ENCODE measurements at places on chromosomes 2 and 18.

GRCh38 chr2:168770796-168771195 lies 31.6 kb upstream of the NOSTRIN start:
- no peak for DNase-seq

DNA sequence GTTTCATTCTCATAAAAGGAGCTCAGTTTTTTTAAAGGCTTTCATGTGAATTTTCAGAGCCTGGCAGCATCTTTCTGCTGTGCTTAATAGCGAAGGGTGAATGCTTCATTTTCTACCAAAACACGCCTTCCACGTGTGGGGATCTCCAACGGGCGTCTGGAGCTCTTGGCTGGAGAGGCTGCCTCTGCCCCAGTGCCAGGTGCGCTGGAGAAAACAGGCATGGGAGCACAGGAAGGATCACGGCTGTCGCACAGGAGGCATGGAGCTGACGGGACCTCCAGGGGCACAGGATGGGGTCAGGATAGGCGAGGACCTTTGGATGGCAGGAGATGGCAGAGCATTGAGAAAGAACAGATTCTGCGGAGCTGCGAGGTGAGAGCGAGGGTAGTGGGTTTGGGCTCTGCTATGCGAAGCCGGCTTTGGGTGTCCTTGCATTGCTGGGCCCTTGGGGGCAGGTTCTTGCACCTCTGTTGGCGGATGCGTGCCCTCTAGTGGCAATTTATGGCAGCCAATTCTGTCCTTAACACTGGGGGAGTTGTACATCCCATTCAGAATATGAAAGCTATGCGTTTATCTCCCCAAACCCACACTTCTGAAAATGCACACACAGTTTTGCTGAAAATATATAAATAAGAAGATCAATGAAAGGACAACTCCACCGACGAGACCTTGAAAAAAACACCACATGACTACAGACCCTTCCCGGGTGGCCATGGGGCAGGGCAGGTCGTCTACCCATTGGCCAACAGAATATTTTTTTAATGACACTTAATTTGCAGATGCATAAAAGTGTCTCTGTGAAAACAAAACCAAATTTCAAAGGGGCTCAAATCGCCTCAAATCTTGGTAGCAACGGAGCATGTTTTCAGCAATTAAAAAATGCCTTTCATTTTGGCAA lies 90.4 kb upstream of the SLC35G4 start:
- DNase-seq, result peak; percentile 56

DNA sequence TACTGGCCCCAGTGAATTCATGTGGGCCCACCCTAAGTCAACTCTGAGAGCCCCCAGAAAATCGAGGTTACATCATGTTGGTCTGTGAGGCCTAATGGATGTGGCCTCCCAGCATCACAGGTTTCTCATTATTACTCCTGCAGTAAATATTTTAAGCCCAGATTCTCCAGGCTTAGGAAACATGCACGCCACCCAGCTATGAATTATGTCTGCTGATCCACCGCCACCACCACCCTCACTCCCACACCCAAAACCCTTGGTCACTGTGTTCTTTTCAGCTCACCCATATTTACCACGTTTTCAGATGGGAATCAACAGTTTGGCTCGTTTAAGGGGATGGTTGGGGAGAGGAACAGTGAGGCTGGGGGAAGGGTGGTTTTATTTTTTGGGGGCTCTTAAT lies 128.6 kb downstream of the NCK2 start:
- no peak for DNase-seq

- DNase-seq, result no peak
Observed at GRCh38 chr18:24482821-24483220, 22.4 kb downstream of the HRH4 start.

- DNase-seq, result no peak
Observed at GRCh38 chr2:151560289-151560688, 150.6 kb downstream of the RIF1 start.

- no peak for DNase-seq
Observed at GRCh38 chr2:154370873-154371272, 327.6 kb upstream of the KCNJ3 start.

GRCh38 chr2:55418072-55418471 lies 1.6 kb downstream of the CCDC88A start:
- DNase-seq, result no peak

GRCh38 chr18:75130591-75131328 lies 78.2 kb downstream of the PTGR3 start:
- DNase-seq, result no peak

DNA sequence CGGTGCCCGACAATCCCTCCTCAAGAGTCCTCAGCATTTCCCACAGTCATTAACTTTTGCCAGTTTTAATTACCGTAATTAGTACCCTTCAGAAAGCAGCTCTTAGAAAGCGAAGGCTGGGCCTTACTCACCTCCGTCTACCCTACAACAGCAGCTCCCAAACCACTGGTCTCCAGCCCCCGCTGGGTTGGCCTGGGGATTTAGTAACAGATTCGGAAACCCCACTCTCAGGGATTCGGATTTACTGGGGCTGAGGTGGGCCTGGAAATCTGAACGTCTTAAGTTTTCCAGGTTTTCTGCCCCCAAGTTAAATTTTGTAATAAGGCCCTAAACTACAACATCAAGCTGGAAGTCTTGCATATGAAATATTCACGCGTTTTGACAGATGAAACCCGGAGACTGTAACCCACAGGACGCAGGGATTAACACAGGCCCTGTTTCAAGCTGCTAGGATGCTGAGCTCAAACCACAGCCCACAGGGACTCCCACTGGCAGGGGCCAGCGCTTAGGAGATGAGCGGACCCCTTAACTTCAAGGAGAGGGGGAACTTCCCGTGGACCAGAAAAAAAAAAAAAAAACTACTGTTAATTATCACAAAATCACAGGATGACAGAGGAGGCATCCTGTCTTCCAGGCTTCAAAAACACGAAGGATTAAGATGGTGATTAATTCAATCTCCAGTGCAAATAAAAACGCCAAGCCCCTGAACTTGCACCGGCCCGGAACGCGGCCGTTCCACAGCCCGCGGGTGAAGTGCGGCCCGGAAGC lies 985 bp downstream of the ILKAP start:
- DNase-seq, result peak; percentile 15

- no peak for DNase-seq
Observed at GRCh38 chr2:65866148-65866547, 433.7 kb upstream of the SPRED2 start.

GRCh38 chr2:235055891-235056516 lies 104.2 kb downstream of the SH3BP4 start:
- DNase-seq, result no peak

- no peak for DNase-seq
Observed at GRCh38 chr2:219167997-219168396, 1.8 kb downstream of the SLC23A3 start.

DNA sequence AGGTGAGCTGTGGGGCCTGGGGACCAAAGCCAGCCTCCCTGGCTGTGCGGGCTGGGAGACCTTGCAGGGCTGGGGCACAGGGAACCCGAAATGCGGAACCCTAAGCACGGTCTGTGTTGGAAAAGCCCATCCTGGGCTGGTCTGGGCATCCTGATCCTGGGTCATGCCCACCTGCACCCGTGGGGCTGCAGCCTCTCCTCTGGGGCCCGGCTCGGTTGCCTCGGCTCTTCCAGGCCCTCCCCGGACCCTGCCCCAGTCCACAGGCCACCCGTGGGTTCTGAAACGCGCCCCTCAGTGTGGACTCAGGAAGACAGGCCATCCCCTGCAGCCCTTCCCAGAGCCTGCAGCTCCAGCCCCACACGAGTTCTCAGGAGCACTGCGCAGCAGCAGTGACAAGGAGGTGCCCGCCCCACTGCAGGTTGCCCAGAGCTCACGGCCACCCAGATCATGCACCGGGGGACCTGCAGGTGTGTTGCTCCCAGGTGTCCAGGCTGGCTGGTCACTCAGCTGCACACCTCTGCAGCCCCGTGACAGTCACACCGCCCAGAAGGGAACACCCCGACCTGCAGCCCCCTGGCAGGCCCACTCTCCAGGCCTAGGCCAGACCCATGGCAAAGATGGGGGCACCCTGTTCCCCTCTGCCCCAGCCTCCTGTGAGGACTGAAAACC lies 12.2 kb upstream of the NFATC1 start:
- no peak for DNase-seq

GRCh38 chr2:181446985-181447384 lies 10.2 kb upstream of the ITGA4 start:
- DNase-seq, result no peak

GRCh38 chr18:49250816-49251388 lies 209.5 kb downstream of the DYM start:
- DNase-seq, result no peak

GRCh38 chr2:208984376-208985090 lies 439.3 kb upstream of the MAP2 start:
- no peak for DNase-seq

DNA sequence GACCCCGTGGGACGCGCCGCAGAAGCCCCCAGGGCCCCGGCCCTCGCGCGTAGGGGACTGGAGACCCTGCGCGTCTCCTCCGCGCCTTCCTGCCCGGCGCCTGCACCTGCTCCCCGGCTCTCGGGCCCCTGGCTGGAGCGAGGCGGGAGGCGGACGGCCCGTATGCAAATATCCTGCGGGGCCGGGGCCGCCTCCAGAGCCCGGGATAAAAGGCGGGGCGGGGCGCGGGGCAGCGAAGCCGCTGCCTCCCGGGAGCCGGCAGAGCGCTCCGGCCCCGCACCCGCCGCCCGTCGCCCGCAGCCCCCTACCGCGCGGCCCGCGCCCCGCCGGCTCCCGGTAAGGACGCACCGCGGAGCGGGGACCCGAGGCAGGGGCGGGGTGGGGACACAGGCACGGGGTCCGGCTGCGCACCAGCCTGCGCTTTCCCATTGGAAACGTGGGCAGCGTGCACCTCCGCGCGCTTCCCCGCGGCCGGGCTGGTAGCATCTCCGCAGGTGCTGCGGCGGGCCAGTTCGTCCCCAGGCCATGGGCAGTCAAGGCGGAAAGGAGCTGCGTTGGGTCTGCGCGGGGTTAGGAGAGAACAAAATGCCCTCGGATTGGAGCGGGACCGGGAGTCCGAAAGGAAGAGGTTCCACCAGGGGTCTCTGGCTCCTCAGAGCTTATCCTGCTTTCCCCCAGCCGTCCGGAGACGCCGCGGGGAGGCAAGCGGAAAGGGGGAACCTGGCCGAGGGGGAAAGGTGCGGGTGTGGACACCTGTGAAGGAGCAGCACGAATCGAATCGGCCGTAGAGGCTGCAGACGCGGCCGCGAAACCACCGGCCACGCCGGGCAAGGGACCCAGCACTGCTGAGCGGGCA lies at the start of gene ATP6V1C2:
Gene ATP6V1C2 (plus strand): TSS at position 235 of the 856 bp plus-strand sequence. CDS start 1,220 bp downstream, outside the sequence.
- peak; percentile 43 for DNase-seq

DNA sequence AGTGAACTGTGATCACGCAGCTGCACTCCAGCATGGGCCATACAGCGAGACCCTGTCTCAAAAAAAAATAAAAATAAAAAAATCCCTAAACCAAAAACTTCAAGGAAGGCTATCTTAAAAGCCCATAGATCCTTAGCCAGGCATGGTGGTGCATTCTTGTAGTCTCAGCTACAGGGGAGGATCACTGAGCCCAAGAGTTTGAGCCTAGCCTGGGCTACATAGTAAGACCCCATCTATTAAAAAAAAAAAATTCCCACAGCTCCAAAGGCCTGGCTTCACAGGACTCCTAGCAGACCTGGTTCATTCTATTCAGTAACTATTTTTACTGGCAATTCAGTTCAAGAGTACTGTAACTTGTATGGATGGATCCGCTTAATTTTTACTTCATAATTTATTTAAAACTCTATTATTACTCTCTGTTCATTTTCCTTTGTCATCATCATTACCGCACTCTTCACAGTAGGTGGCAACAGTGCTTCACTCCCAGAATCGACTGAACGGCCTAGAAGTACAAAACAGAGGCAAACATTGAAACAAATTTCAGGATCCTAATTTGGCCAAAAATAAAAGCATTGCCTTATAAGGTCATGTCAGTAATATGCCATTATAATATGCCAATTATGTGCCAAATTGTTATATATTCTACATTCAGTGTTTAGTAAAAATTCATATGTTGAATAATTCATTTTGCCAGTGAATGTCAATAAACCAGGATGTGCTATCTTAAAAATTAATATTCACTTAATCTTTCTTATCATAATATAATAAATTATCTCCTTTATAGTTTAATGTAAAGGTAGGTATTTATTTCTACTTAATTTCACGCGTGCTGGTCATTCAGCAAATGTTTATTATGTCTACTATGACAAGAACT lies 14.3 kb upstream of the STAM2 start:
- DNase-seq, result no peak

- no peak for DNase-seq
Observed at GRCh38 chr2:101524806-101525430, 50.0 kb upstream of the RFX8 start.

- DNase-seq, result no peak
Observed at GRCh38 chr2:54899576-54900200, 150.6 kb downstream of the RTN4 start.

DNA sequence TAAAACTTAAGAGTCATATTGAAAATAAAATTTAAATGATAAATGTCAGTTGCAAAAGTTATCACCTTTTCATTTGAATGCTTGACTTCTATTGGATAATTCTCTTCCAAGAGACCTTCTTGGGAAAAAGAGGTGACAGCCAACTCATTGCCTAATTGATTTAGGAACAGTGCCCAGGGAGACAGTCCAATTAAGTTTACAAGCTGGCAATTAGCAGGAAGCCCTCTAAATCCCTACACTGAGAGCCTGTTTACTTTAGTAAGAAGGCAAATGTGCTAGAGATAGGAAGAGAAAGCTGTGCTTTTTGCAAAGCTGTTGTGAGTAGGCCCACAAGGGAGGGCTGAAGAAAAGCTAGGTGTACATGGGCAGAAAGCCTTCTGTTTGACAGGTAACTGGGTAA lies 189.1 kb downstream of the WDPCP start:
- no peak for DNase-seq

- no peak for DNase-seq
Observed at GRCh38 chr18:12699747-12700146, 2.8 kb downstream of the CEP76 start.

Measured in activated CD4-positive, alpha-beta T cell treated with anti-CD3 and anti-CD28 coated beads, Interleukin-2, amount 50 U/mL, for 48 hours (primary cell).